ENCODE measurements at places on chromosomes 3 and 15. TPM values are rescaled to one million over a fixed set of nuclear protein-coding genes. Genes with fewer than 3 reads are reported as not detected.

The PTPRG gene
- not detected for total RNA-seq

GRCh38 chr3:67940210-67940952, 286.0 kb upstream of the SUCLG2 start:
- DNase-seq, result no peak

The ANKRD34C gene
- not detected for total RNA-seq

- no peak for DNase-seq
These were observed 7.3 kb upstream of the LMCD1 start for GRCh38 chr3:8494327-8494726.

DNA sequence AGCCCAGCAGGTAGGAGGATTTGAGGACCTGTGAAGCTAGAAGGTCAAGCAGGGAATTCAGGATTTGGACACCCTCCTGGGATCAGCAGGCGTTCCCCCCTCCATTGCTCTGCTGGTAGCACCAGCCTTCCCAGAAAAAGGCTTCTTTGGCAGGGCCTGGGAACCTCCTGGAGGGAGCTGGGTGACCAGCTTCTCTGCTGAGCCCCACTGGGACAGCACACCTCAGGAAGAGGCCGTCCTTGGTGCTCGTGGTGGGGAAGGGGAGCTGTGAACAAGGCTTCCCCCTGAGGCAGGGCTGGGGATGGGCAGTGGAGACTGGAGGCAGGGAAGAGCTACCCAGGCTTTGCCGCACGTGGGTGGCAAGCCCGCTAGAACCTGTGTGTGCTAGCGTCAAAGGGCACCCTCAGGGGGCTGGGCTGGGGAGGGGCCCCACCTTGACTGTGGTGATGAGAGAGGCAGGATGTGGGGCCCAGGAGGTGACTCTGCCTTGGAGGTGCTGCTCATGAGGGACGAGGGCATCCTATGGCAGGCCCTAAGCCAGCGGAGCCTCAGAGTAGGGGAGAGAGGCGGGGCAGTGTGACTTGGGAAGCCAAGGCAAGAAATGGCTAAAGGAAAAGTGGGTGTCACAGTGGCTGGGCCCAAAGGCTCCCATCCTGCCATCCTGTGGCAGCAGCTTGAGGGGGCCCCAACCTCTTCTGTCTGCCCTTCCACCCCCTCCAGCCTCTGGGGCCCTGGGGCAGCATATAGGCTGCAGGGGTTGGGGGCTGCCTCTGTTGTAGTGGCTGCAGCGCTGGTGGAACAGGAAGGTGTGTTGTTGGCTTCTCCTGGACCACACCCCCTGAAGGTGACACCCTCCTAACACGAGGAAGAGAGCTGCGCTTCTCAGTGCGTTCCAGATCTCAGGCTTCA, 20.7 kb downstream of the KLF13 start:
- peak; percentile 96 for DNase-seq

- no peak for DNase-seq
These were observed 134.7 kb downstream of the ADAMTS17 start for GRCh38 chr15:100207053-100207452.

DNA sequence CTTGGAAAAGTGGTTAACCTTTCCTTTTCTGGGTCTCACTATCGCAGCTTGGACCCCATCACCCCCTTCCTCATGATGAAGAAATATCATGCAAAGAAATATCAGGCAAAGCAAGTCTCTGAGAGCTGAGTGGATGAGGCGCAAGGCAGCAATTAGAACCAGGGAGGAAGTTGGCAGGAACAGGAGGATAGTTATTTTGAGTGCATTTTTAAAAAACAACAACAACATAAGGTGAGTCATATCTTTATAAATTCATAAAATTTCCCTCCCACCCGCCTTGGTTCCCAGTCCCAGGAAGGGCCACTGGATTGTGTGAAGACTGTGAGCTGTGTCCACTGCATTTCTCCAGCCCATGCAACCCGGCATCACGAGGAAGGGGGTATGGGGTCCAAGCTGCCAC, 316.9 kb upstream of the TLE3 start:
- no peak for DNase-seq

The ZNF662 gene
- 3.2 TPM for total RNA-seq

DNA sequence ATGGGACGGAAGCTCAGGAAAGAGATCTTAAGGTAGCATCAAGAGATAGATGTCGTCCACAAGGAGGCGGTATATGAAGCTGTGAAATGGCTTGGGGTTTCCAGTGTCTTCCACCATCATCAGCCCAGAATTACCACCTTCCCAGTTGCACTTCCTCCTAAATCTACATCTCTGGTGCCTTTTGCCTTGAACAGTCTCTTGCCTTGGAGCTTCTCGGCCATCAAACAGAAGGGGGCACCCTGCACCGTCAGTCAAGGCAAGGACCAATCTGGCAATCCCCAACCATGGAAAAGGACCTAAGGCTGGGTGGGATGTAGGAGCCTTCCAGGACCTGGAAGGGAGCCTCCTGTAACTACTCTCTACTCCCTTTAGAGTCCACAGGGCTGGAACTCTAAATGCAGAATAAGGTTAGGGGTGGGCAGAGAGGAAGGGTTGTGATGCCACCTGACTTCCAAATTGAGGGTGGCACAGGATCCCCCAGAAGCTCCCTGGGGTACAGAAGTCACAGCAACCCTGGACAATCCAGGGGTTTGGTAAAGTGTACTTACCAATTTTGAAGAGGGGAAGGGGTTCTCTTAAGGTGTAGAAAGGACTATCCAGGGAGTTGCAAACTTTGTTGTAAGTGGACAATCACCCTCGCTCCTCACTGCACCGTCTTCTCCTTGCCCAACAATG, 1.0 kb upstream of the RYR3 start:
- no peak for DNase-seq

- DNase-seq, result no peak
These were observed 48.6 kb downstream of the RAB11A start for GRCh38 chr15:65917936-65918335.

- no peak for DNase-seq
These were observed 975.5 kb upstream of the CFAP20DC start for GRCh38 chr3:60025096-60026050.

Data from activated CD8-positive, alpha-beta T cell treated with anti-CD3 and anti-CD28 coated beads for 36 hours (primary cell).